Activated CD4-positive, CD25-positive, alpha-beta regulatory T cell treated with anti-CD3 and anti-CD28 coated beads, Interleukin-2, amount 50 U/mL, for 16 hours (primary cell): ENCODE measurements at places on chromosomes 5 and 9.

DNA sequence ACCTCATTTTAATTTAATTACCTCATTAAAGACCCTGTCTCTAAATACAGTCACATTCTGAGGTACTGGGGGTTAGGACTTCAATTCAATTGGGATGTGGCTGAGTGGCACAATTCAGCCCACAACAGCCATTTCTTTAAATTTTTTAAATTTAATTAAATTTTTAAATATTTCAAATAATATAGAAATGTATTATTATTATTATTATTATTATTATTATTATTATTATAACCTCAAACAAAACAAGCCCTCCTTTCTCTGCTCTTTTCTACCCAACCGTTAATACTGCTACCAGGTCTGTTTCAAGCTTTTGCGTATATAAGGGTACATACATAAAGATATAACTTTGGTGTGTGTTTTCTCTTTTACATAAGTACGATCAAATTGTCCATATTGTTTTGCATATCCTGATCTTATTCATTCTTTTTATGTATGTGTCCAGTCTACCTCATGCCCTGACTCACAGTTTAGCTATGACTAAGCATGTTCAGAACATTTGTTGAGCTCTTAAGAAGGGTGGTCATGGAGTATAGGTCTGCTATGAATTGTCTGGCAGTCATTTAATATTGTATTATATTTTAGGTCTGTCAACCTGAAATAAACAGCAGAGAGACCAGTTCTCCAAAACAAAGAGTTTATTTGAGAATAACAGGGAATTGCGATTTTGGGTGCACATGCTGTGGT, 16.1 kb upstream of the RAB14 start:
- DNase-seq = no peak

DNA sequence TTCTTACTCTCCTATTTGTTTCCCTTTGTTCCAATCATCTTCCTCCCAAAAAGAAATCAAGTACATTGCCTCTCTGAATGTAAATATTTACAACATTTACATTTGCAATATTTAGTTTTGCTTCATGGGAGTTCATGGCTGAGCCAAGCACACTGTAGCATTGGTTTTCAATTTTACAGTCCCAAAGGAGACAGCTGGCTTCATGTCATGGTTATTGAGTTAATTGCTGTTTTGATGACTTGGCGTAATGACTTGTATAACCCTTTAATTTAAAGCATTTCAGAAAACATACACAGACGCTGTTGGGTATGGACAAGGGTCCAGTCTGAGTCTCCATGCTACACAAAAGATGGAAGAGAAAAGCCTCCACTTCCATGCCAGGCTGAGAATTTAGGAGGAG, 25.6 kb upstream of the VLDLR start:
- no peak for DNase-seq

DNA sequence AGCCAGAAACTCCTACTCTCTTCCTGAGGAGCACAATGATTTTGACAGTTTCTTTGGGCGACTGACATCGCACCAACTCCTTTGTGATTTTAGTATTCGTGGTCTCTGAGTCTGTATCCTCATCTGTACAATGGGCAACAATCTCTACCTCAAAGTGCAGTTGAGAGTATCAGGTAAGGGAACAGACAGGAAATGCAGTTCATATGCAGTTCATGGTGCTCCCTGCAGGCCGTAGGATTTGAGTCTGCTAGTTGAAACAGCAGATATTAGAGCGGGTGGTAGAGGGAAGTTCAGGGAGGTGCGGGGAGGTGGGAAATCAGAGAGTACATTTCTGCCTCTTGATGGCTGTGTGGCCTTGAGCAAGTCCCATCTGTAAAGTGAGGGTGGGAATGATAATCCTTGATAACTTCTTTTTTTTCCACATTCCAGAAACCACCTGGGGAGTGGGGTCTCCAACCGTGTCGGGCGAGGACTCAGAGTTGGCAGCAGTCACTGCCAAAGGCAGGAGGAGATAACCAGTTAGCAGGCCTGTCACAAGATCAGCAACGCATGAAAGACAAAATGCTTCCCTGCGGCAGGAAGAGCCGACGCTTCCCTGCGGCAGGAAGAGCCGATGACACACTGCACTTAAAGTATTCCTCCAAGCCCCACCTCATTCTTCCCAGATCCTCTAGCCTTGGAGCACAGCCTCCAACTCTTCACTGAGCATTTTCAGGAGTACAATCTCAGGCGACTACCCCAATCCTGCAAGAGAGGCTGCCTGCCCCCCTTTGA, 6.0 kb upstream of the NEK6 start:
- no peak for DNase-seq

GRCh38 chr5:103336941-103337340, 78.4 kb downstream of the MACIR start:
- DNase-seq = no peak

DNA sequence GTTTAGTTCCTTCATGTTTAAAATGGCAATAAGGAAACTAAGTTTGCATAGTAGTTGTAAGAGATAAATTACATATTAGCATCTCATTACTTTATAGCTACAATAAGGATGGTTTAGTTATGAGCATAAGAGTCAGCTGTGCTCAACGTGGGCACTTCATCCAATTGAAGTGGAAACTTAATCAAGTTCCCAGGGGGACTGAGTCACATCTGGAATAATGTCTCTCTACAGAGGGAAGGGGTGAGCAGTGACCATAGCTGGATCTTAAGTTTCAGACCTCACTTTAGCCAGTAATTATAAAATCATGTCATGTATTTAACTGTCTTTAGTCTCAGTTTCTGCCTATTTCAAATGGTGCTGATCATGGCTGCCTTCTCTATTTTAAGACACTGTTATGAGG, 36.8 kb upstream of the FAM240B start:
- DNase-seq = no peak

DNA sequence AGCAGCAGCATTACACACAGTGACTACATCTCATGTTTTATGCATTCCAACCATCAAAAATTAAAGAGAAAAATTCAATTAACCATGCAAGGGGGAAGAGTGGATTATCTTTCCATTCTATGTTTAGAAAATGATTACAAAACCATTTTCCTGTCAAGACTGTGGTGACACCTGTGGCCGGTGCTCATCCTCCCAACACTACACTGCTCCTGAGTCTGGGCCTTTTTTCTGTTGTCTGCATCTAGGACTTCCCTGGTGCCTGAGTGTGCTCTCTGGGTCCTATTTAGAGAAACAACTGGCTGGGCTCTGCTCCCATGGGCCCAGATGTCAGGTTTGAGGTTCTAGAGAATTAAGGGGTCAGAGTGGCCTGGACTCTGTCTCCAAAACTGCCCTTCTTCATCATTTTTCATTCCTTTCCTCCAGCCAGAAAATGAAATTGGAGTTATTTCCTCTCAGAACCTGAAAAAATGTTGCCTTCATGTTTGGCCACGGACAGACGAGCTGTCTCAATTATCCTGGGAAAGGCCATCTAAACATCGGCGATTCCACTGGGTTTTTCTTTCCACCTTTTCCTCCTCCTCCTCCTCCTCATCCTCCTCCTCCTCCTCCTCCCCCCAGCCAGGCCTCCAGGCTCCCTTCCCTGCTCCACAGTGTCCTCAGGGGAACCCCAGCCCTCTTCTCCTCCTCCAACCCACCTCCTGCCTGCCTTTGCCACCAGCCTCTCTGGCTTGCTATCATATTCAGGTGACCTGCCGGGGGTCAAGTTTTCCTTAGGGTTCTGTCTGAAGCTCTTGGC, 11.4 kb upstream of the ARSI start:
- no peak for DNase-seq

- peak; percentile 49 for DNase-seq
These were observed 4.9 kb downstream of the AKNA start for GRCh38 chr9:114382699-114383520.

DNA sequence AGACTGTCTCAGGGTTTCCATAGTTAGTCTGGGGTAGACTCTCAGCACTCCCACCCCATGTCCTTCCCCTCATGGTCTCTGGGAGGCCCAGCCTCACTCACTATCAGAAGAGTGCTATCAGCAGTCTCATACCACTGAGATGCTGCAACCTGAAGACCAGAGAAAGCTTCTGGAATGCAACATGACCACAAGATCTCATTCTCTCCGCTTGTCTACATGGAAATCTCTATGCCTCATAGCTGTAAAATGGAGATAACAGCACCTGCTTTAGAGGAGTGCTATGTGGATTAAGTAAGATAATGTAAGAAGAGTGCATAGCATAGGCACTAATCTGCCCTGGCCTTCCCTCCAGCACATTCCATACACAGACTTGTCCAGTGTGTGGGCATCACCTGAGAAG, 47.0 kb upstream of the ZNF169 start:
- DNase-seq = no peak

GRCh38 chr5:143198332-143198731, 205.2 kb downstream of the NR3C1 start:
- no peak for DNase-seq

DNA sequence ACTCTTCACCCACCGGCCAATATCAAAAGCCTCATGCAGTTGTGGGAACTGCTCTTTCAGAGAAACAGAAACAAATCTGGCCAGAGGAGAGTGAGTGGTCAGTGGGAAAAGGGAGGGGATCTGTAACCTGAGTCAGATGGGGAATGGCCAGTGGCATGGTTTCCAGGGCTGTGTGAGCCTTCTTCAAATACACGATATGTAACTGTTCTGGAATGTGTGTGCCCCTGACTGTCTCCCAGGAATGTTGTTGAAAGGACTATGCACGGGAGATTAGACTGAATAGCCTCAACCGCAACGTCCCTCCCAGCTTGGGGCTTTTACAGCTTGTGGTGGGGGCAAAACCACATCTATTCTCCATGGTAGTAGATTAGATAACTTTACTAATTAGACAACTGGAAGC, 60.8 kb downstream of the SH3TC2 start:
- no peak for DNase-seq

DNA sequence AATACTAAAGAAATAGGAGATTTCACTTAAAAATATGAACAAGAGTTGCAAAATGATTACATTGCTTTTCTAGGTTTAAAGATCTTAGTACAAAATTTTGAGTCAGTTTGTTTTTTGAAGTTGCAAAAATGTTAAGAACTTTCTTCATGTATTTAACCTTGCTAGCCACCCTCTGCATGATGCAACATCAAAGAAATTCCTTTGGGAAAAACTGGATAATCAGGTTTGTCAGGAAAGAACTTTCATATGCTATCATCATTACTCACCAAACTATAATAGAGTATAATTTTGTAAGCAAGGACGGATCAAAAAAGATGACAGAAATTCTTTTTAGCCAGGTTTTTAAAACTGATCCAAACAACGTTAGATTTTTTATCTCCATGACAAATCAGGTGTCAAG, 116.9 kb upstream of the MRPS30 start:
- no peak for DNase-seq

DNA sequence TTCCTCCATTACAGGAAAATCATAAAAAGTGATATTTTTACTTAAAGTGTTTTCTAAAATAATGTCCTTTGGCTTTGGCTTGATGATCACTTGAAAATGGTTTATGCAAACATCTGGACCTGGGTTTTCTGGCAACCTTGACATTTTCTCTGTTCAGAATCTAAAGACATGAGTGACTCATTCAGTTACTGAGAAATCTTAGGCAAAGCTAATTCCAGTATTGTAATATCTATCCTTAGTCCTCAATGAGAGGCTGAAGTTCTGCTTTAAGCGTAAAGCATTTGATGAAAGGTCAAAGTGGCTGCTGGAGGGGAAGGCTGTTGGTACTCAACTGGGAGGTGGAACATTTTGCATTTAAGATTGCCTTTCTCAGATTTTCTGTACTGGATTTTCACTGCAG, 2.3 kb downstream of the MAN2A1 start:
- no peak for DNase-seq

DNA sequence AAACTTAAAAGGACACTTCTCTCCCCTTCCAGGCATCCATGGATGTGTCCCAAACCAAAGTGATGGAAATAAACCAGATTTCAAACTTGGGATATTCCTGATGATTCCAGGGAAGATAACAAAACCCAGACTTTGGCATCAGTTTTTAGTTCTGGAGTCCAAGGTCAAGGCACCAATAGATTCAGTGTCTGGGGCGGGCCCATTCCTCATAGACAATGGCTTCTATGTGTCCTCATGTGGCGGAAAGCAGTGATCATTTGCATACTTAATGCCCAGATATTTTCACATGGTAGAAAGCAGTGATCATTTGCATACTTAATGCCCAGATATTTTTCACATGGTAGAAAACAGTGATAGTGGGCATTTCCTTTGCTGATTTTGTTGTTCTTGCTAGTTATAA, 151.4 kb upstream of the DAP start:
- no peak for DNase-seq
